ENCODE measurements at places on chromosomes 16 and 17.

DNA sequence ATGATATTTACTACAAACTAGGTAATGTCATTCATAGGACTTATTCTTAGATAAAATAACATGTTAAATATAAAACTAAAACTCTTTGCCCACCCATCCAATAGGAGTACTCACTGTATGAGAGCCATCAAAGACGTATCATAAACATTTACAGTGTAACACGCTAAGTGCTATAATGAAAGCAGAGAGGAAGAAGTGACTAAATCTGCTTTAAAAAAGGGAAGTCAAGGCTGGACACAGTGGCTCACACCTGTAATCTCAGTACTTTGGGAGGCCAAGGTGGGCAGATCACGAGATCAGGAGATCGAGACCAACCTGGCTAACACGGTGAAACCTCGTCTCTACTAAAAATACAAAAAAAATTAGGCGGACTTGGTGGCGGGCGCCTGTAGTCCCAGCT lies 32.4 kb downstream of the SPAG9 start:
- DNase-seq = no peak

GRCh38 chr17:50355701-50356341 lies 9.9 kb downstream of the XYLT2 start:
- DNase-seq = no peak

GRCh38 chr16:64596196-64596595 lies 525.7 kb downstream of the CDH11 start:
- no peak for DNase-seq

- DNase-seq = no peak
These were observed 172.5 kb downstream of the AXIN2 start for GRCh38 chr17:65388911-65389310.

- DNase-seq = no peak
These were observed 73.1 kb downstream of the USP32 start for GRCh38 chr17:60318830-60319229.

DNA sequence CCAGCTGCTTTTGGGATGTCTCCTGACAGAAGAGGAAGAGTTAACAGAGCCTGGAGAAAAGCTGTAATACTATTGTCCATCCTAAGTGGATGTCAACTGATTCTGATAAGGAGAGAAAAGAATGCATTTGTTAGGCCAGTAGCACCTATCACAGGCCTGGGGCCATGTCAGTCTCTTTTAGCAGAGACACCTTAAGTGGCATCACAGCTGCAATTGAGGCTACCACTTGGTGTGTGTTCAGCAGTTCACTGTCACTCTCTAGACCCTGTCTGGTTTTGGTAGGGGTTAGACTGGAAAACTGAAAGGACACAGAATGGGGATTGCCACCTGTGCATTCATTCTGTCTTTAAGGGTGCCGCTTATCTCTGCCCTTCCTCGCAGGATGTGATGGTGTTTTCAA lies 42.0 kb downstream of the PSMD12 start:
- DNase-seq = no peak

DNA sequence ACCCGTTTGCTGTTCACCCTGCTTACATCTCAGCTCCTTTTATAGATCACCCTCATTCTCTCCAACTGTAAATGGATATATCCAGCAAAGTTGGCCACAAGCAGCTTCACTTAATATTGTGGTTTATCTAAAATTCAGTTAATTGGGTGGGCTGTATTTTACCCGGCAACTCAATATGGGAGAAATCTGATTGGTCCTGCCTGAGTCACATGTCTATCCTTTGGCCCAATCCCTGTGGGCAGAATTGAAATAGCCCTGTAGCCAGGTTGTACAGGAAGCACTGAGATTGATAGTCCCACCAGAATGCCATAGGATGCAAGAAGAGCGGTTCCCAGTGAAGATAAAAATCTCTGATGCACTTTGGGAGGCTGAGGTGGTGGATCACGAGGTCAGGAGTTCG lies 73.2 kb downstream of the AIPL1 start:
- no peak for DNase-seq

- DNase-seq = peak; percentile 21
These were observed 77.0 kb downstream of the MYH13 start for GRCh38 chr17:10295728-10296343.

DNA sequence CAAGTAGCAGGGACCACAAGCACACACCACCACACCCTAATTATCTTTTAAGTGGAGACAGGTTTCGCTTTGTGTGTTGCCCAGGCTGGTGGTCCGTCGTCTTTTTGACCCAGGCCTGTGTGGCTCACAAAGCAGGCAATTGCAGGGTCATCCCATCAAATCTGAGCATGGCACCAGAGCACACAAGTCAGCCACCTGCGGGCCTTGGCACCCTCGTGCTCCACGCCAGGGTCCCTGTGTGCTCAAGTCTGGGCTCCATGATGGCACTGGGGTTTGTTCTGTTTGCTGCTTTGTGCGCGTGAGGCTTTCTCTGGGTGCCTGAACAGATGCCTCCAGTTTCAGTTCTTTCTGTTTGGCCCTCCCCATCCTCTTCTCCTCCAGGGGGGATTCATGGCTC lies 2.4 kb upstream of the CAPN15 start:
- DNase-seq = no peak
